HT1080 (cell line): ENCODE measurements at places on chromosomes 16 and 17. TPM values are rescaled to one million over a fixed set of nuclear protein-coding genes. Genes with fewer than 3 reads are reported as not detected.

SEC14L5 gene
- total RNA-seq = 0.03 TPM in 1 of 2 replicates, not detected in the other

CHST4 gene
- 0.43 TPM in 1 of 2 replicates, not detected in the other for total RNA-seq

PERCC1 gene
- not detected in 2 replicates for total RNA-seq

TEKT5 gene
- total RNA-seq = 0.11 TPM in 1 of 2 replicates, not detected in the other

CCL7 gene
- not detected in 2 replicates for total RNA-seq

DNA sequence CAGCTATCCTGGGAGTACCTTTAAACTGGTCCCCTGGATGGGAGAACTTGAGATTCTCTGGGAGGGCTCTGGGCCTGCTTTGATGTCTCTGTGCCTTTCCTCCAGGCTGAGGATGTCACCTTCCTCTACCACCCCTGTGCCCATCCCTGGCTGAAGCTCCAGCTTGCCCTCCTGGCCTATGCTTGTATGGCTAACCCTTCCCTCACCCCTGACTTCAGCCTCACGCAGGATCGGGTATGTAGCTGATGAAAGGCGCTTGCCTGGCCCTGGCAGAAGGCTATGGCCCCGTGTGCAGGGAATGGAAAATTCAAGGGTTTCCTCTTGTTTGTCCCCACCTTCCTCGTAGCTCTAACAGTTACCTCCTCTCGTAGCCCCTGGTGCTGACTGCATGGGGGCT is 3.0 kb downstream of the TP53I13 start:
- no peak for DNase-seq

GRCh38 chr16:71610447-71610846 is 15.5 kb upstream of the MARVELD3 start:
- DNase-seq = no peak

- no peak for DNase-seq
Measured at GRCh38 chr16:81842564-81843242, 63.6 kb downstream of the PLCG2 start.

DNA sequence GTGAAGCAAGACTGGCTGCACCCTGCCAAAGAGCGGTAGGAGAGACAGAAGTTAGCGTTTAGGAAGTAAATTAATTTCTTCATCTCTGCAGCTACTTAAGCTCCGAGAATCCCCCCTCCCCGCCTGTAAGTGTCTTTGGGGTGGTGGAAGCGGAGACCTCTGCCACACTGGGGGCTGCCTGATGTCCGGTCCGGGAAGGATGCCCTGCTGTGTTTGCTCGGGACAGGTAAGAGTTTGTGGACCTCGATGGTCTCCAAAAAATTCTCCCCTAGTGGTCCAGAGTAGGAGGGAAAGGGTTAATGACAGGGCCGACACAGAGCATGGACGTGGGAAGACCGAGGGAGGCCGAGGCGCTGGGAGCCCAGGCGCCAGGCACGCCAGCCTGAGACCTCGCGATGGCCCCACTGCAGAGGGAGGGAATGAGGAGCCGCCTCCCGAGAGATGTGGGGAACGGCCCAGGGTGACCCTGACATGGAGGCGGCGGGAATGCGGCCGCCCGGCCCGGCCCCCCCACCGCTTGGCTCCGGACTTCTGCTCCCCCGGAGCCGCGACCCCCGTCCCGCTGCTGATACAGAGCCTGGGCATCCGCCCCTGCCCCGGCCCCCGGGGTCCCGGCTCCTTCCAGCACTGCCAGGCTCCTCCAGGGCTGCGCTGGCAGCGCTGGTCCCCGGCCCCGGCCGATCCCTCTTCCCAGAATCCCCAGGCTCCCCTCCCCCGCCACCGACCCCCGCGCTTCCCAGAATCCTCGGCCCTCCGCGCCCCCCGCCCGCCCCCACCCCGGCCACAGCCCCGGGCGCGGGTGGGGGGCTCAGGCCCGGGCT is 680 bp downstream of the ZNF629 start:
- no peak for DNase-seq
